Stimulated activated CD8-positive, alpha-beta memory T cell treated with anti-CD3 and anti-CD28 coated beads, Interleukin-4, amount 100 ng/mL, for 48 hours (primary cell): ENCODE measurements at places on chromosomes 1 and 21.

DNA sequence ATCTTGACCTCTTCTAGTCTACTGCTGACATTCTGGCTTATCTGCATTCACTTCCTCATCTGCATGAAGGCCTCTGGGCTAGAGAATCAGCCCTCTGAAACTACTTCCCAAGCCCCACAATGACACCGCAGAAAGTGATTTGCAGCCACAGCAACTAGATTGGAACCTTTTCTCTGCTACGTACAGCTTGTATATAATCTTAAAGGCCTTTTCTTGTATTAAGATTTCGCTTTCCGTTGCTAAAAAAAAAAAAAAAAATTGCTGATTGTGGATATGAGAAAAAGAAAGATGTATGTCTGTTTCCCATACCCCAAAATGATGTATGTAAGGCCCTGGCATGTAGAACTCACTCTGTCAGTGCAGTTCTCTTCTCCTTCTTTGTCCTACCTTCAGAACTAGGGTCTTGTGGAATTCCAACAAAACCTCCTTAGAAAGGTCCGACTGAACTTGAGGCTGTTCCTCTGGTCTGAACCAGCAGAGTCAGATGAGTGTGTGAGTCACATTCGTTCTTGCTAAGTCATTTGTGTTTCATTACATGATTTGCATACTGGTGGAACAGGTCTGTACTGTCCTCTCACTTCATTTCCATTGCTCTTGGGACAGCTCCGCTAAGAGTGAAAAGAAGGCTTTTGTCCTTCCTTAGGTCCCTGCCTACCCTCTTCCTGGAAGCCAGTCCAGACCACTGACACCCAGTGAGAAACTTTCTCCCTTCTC, 62.7 kb downstream of the PLPP3 start:
- DNase-seq: no peak

- DNase-seq: no peak
Measured at GRCh38 chr1:38121231-38121680, 74.7 kb upstream of the POU3F1 start.

DNA sequence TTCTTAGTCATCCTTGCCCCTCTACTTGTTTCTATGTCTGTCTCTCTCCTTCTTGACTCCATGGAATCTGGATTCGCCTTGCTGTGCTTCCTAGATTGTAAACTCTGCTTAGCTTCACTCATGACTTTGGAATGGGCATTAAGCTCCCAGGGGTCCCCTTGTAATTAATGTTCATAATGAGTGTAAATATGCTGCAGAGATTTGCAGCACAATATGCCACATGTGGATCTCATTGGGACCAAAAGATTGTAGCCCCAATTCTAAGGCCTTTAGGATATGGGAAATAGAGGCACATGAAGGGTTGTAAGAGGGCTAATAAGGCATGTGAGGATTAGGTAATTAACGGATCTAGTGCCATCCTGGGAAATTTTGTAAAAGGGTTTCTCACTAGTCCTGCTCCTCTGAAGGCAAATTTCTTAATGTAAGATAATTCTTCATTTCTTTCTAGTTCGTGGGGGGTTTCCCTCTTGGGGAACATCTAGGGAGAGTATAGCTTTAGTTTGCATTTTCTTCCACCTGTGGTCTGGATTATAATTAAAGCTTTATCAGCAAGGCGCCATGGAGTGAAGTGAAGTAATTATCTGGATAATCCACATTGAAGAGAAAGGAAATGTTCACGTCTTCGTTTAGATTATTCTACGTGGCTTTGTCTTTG, 659.2 kb upstream of the PLXNA2 start:
- DNase-seq: no peak

GRCh38 chr1:183989078-183989577, 48.4 kb downstream of the COLGALT2 start:
- peak; percentile 37 for DNase-seq

DNA sequence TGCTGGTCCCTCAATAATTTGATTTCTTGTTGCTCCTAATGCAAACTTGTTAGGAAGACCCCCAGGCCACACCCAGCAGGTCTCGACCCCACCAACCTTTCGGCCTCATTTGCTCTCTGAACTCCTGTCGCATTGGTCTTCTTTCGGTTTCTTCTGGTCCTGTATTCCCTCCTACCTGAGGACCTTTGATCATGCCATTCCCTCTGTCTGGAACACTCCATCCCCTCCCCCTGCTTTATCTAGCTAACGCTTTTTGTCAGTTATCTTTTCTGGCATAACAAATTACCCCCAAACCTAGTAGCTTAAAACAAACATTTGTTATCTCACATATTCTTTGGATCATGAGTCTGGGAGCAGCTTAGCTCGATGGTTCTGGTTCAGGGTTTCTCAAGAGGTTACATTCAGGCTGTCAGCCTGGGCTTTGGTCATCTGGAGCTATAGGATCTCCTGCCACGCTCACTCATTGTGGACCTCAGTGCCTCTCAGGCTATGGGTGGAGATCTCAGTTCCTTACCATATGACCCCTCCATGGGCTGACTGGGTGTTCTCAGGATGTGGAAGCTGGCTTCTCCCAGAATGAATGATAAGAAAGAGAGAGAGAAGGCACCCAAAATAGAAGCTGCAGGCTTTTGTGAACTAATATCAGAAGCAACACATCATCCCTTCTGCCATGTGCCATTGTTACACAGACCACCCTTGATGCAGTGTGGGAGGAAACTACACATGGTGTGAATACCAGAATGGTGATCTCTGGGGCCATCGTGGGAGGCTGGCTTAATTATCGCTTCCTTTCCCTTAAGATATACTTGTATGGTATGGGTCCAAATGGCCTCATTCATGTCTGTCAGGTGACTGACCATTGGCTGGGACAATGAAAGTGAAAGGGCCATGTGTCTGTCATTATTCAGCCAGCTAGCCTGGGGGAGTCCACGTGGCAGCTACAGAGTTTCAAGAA, 29.1 kb upstream of the BCAR3 start:
- no peak for DNase-seq

DNA sequence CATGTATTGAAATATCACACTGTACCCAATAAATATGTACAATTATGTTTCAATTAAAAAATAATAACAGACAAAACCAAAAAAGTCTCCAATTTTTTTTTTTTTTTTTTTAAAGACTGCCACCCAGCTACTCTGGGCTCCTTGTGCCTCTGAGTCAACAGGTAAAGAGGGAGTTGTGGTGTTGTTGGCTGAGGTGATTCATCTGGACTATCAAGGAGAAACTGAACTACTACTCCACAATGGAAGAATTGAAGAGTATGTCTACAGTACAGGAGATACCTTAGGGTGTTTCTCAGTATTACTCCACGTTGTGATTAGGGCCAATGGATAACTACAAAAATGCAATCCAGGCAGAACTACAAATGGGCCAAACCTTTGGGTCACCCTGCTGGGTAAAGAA, 67.9 kb downstream of the SCMH1 start:
- no peak for DNase-seq

GRCh38 chr1:44089371-44090048, 29.1 kb upstream of the KLF17 start:
- DNase-seq: no peak

DNA sequence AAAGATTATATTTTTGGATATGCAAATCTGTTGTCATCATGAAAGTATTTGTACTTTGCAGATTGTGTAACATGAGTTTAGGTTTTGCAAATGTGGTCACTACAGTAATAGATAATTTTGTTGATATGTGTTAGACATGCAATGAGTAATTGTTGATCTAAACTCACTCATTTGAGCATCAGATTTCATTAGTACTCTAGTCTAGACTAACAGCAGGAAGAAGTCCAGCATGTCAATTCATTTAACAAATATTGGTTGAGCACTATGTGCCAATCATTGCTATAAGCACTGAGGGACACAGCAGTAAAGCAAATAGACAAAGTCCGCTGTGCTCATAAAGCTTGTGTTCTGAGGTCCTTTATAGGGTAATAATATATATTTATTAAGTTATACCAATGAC, 350.0 kb downstream of the USP25 start:
- DNase-seq: no peak

- no peak for DNase-seq
Measured at GRCh38 chr1:244151537-244151936, 100.5 kb downstream of the ZBTB18 start.

DNA sequence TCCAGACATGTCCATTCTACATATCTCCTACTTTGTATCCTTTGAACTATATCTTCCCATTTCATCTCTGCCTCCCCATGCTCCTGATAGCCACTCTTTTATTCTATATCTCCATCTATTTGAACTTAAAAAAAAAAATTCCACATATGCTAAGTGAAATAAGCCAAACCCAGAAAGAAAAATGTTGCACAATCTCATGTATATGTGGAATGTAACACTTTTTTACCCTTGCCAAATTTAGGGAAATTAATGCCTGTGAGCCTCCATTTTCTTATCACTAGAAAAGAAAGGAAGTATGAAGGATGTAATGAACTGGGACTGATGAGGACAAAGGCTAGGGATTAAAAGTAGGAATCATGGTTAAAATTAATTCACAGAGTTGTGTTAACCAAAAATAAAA, 53.5 kb downstream of the RGS13 start:
- no peak for DNase-seq

DNA sequence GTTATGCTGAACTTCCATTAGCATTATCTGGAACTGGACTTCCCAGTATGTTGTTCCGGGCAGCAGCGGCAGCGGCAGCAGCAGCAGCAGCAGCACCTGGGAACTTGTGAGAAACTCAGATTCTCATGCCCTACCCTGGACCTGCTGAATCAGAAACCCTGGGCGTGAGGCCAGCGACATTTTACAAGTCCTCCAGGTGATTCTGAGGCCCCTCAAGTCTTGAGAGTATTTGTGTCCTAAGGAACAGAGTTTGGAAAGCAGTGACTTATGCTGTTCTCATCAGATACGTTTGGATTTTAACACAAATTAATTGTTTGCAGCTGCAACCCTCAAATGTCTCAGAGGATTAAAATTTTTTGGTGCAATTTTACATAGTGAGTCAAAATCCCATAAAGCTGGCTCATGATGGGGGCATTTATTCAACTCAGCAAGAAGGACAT, 157.2 kb upstream of the KAZN start:
- no peak for DNase-seq

DNA sequence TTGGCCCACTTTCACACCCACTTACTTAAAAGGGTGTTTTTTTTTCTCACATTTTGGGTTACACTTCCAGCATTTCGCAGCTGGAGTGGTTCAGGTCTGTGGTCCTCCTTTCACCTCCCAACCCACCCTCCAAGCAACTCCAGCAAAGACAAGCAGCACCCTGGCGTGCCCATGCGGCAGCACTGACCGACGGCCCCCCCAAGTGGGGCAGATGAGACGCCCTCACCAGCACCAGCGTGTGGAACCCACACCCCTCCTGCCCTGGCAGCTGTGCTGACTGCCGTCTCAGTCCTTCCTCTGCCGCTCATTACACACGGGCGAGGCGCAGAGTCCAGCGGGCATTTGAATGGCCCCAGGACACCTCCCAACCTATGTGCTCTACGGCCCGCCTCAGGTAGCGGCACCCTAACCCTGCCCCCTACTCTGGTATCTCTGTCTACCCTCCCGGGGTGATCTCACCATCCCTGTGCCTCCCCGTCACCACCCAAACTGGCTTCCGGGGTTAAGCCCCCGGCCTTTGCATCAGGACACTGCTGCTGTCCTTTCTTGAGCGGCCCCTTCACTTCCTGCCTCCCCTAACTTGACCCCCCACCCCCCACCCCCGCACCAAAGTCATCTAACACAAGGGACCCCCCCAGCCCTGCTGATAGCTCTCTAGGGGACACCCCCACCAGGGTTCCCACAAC, 10.9 kb downstream of the LSS start:
- no peak for DNase-seq

- DNase-seq: no peak
Measured at GRCh38 chr1:151501474-151501873, 9.7 kb upstream of the CGN start.

GRCh38 chr1:56235909-56236510, 343.4 kb downstream of the PLPP3 start:
- no peak for DNase-seq

DNA sequence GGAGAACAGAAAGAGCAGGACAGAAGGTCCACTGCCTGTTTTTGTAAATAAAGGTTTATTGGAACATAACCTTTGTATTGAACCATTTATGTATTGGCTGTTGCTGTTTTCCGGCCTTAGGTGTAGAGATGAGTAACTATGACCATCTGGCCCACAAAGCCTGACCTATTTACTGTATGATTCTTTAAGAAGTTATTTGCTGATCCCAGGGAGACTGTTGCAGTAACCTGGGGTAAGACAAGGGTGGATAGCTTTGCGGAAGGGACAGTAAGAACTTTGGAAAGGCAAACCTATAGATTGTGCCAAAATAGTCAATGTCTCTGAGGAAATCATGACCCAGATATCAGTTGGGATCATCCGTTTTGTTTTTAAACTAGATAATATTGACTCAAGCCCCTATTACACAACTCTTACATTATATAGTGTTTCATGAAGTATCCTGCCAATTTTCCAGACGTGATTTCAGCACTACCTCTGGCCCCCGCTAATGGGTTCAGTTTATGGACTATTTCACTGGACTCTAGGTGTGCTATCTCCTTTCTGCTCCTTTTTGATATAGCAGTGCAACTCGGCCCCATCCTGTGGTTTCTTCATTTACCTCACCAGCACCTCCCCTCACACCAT, 20.8 kb upstream of the TLCD4 start:
- no peak for DNase-seq

- DNase-seq: no peak
Measured at GRCh38 chr1:5704561-5705514, 287.4 kb downstream of the NPHP4 start.

GRCh38 chr1:240287722-240288121, 196.0 kb downstream of the FMN2 start:
- no peak for DNase-seq

- DNase-seq: no peak
Measured at GRCh38 chr1:241157435-241157834, 199.6 kb downstream of the RGS7 start.

- DNase-seq: no peak
Measured at GRCh38 chr21:28240586-28240985, 752.1 kb downstream of the LTN1 start.

- DNase-seq: no peak
Measured at GRCh38 chr1:5949085-5949760, 43.0 kb downstream of the NPHP4 start.

GRCh38 chr1:193697115-193697762, 510.8 kb upstream of the B3GALT2 start:
- DNase-seq: no peak

GRCh38 chr1:75394386-75395139, 216.4 kb downstream of the SLC44A5 start:
- DNase-seq: no peak

GRCh38 chr1:42046761-42047507, 106.3 kb upstream of the GUCA2B start:
- DNase-seq: no peak

DNA sequence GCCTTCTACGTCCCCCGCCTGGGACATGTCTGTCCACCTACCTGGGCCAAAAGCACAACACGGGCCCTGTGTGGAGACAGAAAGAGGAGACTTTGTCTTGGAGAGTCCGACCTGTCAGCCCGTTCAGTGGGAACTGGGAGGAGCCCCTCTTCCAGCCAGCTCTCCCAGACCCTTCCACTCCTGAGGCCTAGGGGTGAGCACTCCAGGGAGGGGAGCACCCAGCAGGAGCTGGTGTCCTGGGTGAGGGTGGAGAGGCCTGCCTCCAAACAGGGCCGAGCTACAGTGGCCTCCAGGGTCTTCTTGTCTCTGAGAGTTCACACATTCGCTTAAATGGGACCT, 546 bp downstream of the SPOCD1 start:
- peak; percentile 22 for DNase-seq
